ENCODE measurements at places on chromosomes 6 and 20.

DNA sequence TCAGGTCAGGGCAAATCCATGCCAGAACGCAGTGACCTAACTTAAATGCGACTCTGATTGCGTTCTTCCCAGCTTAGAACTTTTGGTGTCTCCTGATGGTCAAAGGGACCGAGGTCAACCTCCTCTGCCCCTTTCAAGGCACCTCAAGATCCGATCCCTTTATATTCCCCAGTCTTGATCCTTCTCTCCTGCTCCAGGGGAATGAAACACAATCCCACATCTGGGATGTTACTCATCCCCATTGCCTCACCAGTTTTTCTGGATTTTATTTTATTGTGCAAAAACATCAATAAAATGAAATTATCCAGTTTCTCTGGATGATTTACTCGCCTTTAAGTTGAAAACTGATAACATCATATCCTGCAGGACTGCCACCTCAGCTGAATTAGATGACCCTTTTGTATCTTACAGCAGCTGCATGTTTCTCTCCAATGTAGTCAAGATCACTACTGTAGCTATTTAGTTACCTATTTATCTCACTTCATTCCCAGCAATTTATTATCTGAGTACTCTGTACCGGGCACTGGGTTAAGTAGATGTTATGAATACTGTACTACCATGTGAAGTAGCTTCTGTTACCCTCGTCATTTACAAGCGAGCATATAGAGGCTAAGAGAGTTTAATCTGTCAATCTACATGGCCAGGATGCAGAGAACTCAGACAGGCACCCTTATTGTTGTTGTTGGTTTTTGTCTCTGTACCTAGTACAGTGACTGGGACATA lies 44.0 kb downstream of the IRAK1BP1 start:
- DNase-seq = no peak

DNA sequence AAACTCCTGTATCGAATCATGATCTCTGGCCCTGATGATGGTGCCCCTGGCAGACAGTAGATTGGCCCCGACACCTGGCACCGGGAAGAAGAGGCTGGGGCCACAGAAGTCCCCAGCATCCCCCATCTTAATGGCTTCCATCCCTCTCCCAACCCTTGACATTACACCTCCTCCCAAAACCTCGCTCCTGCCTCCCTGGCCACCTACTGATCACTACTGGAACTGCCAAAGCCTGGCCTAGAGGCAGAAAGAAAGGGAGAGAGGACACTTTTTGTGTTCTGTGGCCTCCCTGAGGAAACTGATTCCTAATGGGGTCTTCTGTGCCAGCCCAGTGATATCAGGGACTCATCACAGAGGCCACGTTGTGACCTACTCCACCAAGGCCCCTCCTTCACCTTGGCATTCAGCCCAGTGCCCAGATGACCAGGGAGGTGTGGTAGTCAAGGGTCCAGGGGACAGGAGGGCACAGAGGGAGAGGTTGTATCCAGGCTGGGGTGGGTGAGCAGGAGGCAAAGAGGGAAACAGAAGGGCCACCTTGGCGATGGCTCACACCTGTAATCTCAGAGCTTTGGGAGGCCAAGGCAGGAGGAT lies 6.1 kb downstream of the C20orf173 start:
- no peak for DNase-seq

DNA sequence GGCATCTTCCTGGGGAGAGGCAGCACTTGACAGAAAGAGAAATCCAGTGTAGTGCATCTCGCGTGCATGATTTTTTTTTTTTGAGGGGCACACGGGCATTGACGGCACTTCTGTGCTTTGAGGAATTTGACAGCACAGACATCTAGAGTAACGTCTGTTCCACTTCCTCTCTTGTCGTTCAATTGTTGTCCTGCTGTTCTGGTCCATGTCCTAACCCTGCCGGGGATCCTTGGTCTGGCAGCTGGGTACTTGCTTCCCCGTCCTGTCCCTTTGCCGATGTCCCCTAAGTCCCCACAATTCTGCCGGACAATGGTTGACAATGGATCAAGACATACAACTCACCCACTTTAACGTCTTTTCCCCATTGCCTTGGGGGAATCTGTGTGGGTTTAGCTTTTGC lies 46.0 kb upstream of the NAA20 start:
- no peak for DNase-seq

GRCh38 chr20:20201124-20201523 lies 148.8 kb downstream of the CFAP61 start:
- no peak for DNase-seq

GRCh38 chr6:72260489-72260888 lies 361.4 kb upstream of the KCNQ5 start:
- DNase-seq = no peak

DNA sequence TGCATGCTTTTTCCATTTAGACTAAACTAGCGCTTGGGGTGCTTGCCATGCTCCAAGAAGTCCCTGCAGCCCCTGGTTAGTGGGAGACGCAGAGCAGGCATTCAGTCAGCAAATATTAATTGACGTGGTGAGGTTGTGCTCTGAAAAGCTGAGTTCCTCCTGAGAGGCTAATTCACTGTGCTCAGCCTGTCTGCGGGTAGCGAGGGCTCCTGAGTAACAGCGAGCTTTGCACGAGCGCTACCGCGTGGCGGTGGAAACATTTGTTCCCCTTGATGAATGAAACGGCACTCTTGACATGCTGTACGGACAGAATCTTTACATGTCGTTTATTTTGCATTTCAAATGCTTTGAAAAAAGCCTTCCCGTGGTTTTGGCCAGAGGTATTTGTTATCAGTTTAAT lies 170.6 kb upstream of the AGPAT4 start:
- no peak for DNase-seq

Measured in fibroblast of skin of left biceps (primary cell).